DMS79 treated with DMSO at 0.1 percent for 48 hours (cell line): ENCODE measurements at places on chromosomes 1 and 21.
A peak's percentile ranks its signal among the peaks of the same experiment; 100 is the strongest.

GRCh38 chr21:29018540-29018939 lies 609 bp downstream of the RWDD2B start:
- peak; percentile 37 for DNase-seq

GRCh38 chr1:221451741-221452140 lies 290.1 kb downstream of the DUSP10 start:
- DNase-seq = no peak

GRCh38 chr1:145960468-145961108 lies 2.8 kb upstream of the LIX1L start:
- peak; percentile 65 for DNase-seq

- DNase-seq = no peak
Observed at GRCh38 chr1:155996166-155996565, 17.8 kb upstream of the ARHGEF2 start.

DNA sequence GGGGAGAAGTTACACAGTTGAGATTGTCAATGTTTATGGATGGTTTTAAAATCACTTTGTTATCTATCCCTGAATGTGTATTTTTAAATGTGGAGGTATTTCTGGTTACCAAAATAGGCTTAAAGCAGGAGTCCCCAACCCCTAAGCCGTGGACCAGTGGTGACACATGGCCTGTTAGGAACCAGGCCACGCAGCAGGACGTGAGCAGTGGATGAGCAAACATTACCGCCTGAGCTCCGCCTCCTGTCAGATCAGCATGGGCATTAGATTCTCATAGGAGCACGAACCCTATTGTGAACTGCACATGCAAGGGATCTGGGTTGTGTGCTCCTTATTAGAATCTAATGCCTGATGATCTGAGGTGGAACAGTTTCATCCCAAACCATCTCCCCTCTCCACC lies 151.6 kb downstream of the GALNT2 start:
- no peak for DNase-seq
